ENCODE measurements at places on chromosomes 4 and X. TPM values are rescaled to one million over a fixed set of nuclear protein-coding genes. Genes with fewer than 3 reads are reported as not detected.

GRCh38 chr4:62960415-62960814, 1448.8 kb downstream of the TECRL start:
- H3K27me3 ChIP-seq: no peaks in the 10 kb centered on the region
- no peak overlapping the region for H3K27ac ChIP-seq
- no peaks in the 10 kb centered on the region for H3K36me3 ChIP-seq
- H3K4me3 ChIP-seq: no peak overlapping the region

GRCh38 chr4:171891038-171891437, 77.8 kb downstream of the GALNTL6 start:
- H3K27ac ChIP-seq: no peak overlapping the region
- no peaks in the 10 kb centered on the region for H3K27me3 ChIP-seq
- H3K4me1 ChIP-seq: no peaks in the 10 kb centered on the region
- DNase-seq: no peak
- no peak overlapping the region for H3K4me3 ChIP-seq

DNA sequence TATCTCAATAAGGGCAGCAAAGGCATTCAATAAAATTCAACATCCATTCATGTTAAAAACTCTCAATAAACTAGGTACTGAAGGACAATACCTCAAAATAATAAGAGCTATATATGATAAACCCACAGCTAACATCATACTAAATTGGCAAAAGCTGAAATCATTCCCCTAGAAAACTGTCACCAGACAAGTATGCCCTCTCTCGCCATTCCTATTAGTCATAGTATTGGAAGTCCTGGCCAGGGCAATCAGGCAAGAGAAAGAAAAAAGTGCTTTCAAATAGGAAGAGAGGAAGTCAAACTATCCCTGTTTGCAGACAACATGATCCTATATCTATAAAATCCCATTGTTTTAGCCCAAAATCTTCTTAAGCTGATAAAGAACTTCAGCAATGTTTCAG, 116.8 kb downstream of the TENT5D start:
- no peaks in the 10 kb centered on the region for H3K27me3 ChIP-seq
- H3K36me3 ChIP-seq: no peaks in the 10 kb centered on the region
- H3K27ac ChIP-seq: no peak overlapping the region

Gene TRPC5OS
- total RNA-seq: not detected

Gene RXFP1
- not detected for total RNA-seq

Gene SORCS2
- 1.3 TPM for total RNA-seq

GRCh38 chr4:127643791-127644190, 11.0 kb downstream of the INTU start:
- H3K4me1 ChIP-seq: no peaks in the 10 kb centered on the region
- DNase-seq: no peak
- H3K27me3 ChIP-seq: no peaks in the 10 kb centered on the region
- no peak overlapping the region for H3K27ac ChIP-seq

GRCh38 chrX:40057405-40057804, 40.4 kb downstream of the BCOR start:
- no peak overlapping the region for H3K4me3 ChIP-seq
- no peak overlapping the region for H3K27ac ChIP-seq
- no peaks in the 10 kb centered on the region for H3K36me3 ChIP-seq
- H3K4me1 ChIP-seq: no peaks in the 10 kb centered on the region
- DNase-seq: no peak

Gene STIM2
- total RNA-seq: 24.7 TPM

Gene PNMA3
- total RNA-seq: not detected

GRCh38 chrX:45824471-45824870, 623.8 kb upstream of the DIPK2B start:
- no peak overlapping the region for H3K27ac ChIP-seq
- H3K27me3 ChIP-seq: no peaks in the 10 kb centered on the region
- no peaks in the 10 kb centered on the region for H3K36me3 ChIP-seq

- no peaks in the 10 kb centered on the region for H3K27me3 ChIP-seq
- H3K4me1 ChIP-seq: no peaks in the 10 kb centered on the region
- no peak overlapping the region for H3K4me3 ChIP-seq
- H3K36me3 ChIP-seq: no peaks in the 10 kb centered on the region
Measured at GRCh38 chrX:14864631-14865030, 8.2 kb downstream of the FANCB start.

Gene CXorf65
- total RNA-seq: not detected

DNA sequence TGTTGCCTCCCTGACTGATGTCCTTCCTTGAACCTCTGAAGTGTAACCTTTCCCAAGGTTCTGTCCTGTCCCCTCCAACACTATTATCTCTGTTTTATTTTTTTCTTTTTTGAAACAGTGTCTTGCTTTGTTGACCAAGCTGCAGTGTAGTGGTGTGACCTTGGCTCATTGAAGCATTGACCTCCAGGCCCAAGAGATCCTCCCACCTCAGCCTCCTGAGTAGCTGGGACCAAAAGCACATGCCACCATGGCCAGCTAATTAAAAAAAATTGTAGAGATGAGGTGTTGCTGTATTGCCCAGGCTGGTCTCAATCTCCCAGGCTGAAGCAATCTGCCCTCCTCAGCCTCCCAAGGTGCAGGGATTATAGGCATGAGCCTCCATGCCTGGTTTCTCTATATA, 59.0 kb downstream of the EDA start:
- no peaks in the 10 kb centered on the region for H3K36me3 ChIP-seq
- H3K27ac ChIP-seq: no peak overlapping the region
- H3K27me3 ChIP-seq: peaks cover 6% of the 10 kb centered on the region
- DNase-seq: no peak
- no peak overlapping the region for H3K4me3 ChIP-seq

Gene SATL1
- not detected for total RNA-seq

- peaks cover 45% of the 10 kb centered on the region for H3K27me3 ChIP-seq
- peak within 1 kb of the TSS; percentile 50 for H3K4me3 ChIP-seq
- no peaks in the 10 kb centered on the region for H3K36me3 ChIP-seq
- no peak within 1 kb of the TSS for H3K27ac ChIP-seq
- DNase-seq: no peak
Measured at GRCh38 chrX:21658152-21658737, at the start of gene KLHL34. TSS of gene KLHL34 (minus strand) at chrX:21658330. CDS start at chrX:21657788, 542 bp downstream.

Gene EMCN
- 27.5 TPM for total RNA-seq

Gene MAGEA4
- total RNA-seq: not detected

Gene HAUS7
- total RNA-seq: 19.0 TPM

DNA sequence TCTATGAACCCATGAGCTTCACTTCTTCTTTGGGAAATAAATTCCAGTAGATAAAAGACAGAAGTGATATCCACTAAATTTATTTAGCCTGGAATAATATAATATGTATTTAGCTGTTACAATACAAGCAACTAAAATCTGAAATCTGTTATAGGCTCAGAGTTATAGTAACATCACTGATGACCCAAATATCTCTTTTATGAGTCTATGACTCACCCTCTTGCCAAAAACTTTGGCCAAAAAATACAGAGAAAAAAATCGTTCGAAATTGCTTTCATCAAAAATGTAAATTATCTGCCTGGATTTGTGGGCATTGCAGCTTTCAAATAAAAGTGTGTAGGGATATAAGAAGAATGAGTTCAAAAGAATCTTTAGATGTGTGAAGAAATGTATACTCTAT, 89.4 kb upstream of the DKK2 start:
- no peak for DNase-seq
- H3K36me3 ChIP-seq: peaks cover 4% of the 10 kb centered on the region
- H3K4me1 ChIP-seq: no peaks in the 10 kb centered on the region
- H3K27ac ChIP-seq: no peak overlapping the region
- H3K4me3 ChIP-seq: no peak overlapping the region

Gene DCHS2
- not detected for total RNA-seq

GRCh38 chr4:140157341-140157740, 3.4 kb upstream of the MAML3 start:
- H3K27ac ChIP-seq: peak overlapping the region; percentile 69
- H3K4me3 ChIP-seq: no peak overlapping the region
- H3K4me1 ChIP-seq: peaks cover 4% of the 10 kb centered on the region

DNA sequence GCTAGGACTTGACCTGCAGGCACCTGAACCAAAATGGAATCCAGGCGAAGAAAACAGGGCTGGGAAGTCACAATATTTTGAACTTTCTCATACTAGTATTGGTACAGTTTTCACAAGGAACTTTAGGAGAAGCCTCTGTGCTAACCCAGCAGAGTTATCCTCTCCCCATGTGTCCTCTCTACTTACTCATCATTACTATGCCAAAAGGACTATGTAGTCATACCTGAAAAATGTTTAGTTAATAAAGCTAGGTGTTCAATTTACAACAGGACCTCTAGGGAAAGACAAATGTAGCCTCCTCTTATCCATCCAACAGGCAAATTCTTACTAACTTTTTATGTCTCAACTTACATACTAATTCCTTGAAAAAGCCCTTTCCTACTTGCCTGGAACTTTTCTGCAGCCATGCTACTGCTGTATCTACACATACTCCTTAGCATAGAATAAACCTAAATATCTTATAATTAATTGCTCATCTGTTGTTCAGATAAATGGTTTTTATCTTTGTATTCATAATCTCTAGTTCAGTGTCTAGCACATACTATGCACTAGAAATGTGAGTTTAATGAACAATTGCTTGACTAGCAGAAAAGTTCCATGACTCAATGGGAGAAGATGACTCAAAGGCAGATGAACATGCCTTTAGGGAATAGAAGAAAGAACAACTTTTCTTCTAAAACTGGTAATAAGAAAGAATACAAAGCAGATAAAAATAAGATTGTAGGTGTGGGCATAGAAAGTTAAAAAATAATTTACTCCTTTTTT, 215.5 kb upstream of the VEGFC start:
- H3K27ac ChIP-seq: no peak overlapping the region
- no peaks in the 10 kb centered on the region for H3K27me3 ChIP-seq
- no peak for DNase-seq
- H3K4me1 ChIP-seq: no peaks in the 10 kb centered on the region

DNA sequence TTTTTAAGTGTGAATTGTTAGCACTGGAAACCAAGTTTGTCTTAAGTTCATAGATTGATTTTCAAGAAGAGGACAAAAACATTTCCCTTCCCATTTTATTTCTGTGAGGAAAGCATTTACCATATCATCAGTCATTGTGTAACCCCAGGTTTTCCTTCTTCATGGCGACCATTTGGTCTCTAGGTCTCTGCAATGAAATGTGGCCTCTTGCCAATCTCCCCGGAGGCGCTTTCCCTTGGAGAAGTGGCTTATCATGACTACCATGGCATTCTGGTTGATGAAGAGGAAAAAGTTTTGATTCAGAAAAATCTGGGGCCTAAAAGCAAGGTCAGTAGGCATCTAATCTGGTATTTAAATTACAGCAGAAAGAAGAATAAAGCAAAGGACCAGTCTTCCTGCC, 54.4 kb downstream of the ADD1 start:
- H3K4me3 ChIP-seq: no peak overlapping the region
- peaks cover 3% of the 10 kb centered on the region for H3K36me3 ChIP-seq
- no peaks in the 10 kb centered on the region for H3K27me3 ChIP-seq

GRCh38 chr4:82839624-82840023, 41.0 kb upstream of the SCD5 start:
- no peak overlapping the region for H3K4me3 ChIP-seq
- no peak for DNase-seq
- H3K36me3 ChIP-seq: peaks cover 3% of the 10 kb centered on the region
- no peaks in the 10 kb centered on the region for H3K4me1 ChIP-seq

Gene ZCCHC4
- 18.7 TPM for total RNA-seq

Gene EREG
- 7.6 TPM for total RNA-seq

Gene RPA4
- 4.6 TPM for total RNA-seq

DNA sequence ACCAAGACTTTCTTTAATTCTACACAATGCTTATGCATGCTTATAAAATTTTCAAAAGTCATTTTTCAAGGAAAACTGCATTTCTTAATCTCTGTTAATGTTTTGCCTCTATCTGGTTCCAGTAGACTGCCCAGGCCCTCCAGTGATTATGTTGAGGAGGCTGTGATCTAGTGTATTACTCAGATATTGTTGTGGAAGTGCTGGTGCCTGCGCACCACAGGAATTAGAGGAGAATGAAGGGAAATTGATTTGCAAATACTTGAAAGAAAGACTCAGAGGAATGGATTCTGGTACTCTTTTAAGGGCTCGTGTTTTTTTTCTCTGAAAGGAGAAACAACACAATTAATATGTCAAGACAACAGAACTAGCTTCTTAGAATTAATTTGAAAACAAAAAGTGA, 1015.1 kb downstream of the RPA4 start:
- no peaks in the 10 kb centered on the region for H3K4me1 ChIP-seq
- H3K4me3 ChIP-seq: no peak overlapping the region
- H3K27me3 ChIP-seq: no peaks in the 10 kb centered on the region
- H3K36me3 ChIP-seq: no peaks in the 10 kb centered on the region

DNA sequence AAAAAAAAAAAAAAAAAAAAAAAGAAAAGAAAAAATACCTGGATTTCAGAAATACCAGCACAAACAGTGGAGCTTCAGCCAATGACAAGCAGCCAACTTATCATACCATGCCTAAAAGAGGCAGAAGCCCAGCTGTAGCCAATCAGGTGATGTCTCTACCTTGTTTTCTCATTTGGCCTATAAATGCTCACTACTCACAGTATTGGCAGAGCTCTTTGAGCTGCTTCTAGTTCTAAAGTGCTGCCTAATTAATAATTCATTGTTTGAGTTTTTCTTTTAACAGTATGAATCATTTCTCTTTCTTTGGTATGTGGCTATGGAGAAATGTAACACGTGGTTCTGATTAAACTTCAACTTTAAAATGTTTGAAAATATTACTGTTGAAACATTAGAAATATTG, 188.8 kb upstream of the TECRL start:
- H3K27me3 ChIP-seq: no peaks in the 10 kb centered on the region
- H3K4me3 ChIP-seq: no peak overlapping the region
- no peak overlapping the region for H3K27ac ChIP-seq
- no peak for DNase-seq

DNA sequence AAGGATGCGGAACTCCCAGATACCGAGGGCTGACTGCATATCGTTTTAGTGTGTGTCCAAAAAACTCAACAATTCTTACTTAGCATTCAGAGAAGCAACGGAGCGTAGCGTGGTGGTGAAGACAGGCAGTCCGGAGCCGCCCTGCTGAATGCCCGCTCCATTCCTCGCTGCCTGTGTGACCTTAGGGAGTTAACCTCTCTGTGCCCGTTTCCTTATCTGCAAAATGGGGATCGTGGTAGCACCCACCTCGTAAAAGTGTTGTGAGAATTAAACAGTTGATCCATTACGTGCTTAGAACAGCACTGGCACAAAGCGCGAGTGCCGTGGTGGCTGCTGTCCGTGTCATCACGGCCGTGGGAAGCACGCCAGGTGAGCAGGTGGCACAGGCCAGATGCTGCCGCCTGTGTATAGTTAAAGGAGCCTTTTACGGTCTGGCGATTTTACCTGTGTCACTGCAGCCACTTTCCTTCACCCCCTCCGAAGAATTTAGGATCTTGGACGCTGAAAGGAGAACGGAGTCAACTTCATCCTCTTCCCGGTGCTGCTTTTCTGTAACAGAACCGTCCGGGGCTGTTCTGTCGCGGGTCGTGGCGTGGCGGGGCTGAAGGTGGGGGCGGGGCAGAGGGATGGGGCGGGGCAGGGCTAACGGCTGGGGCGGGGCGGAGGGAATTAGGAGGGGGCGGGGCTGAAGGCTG, 885 bp downstream of the CCDC110 start:
- peak; percentile 71 for DNase-seq
- H3K27me3 ChIP-seq: no peaks in the 10 kb centered on the region

GRCh38 chrX:38142610-38143009, 78.1 kb downstream of the SRPX start:
- H3K36me3 ChIP-seq: no peaks in the 10 kb centered on the region
- no peak for DNase-seq
- H3K27me3 ChIP-seq: no peaks in the 10 kb centered on the region
- no peaks in the 10 kb centered on the region for H3K4me1 ChIP-seq
